Memory B cell (primary cell): ENCODE measurements at places on chromosomes 12 and 14.

GRCh38 chr12:112049351-112049750 is 36.1 kb downstream of the ERP29 start:
- no peak for DNase-seq
- H3K4me3 ChIP-seq: no peak overlapping the region
- no peaks in the 10 kb centered on the region for H3K27me3 ChIP-seq

GRCh38 chr12:108783446-108783845 is 52.1 kb upstream of the CORO1C start:
- peaks cover 8% of the 10 kb centered on the region for H3K36me3 ChIP-seq
- no peak overlapping the region for H3K4me3 ChIP-seq
- no peak for DNase-seq
- H3K27ac ChIP-seq: no peak overlapping the region
- H3K4me1 ChIP-seq: no peaks in the 10 kb centered on the region

GRCh38 chr12:53492188-53492587 is 7.1 kb downstream of the MAP3K12 start:
- H3K4me1 ChIP-seq: peaks cover 17% of the 10 kb centered on the region
- DNase-seq: no peak
- peak overlapping the region; percentile 90 for H3K27ac ChIP-seq
- H3K4me3 ChIP-seq: peak overlapping the region; percentile 67

GRCh38 chr14:38278035-38278434 is 22.1 kb upstream of the CLEC14A start:
- H3K4me1 ChIP-seq: no peaks in the 10 kb centered on the region
- no peaks in the 10 kb centered on the region for H3K27me3 ChIP-seq
- H3K27ac ChIP-seq: no peak overlapping the region
